Naive thymus-derived CD8-positive, alpha-beta T cell (primary cell): ENCODE measurements at places on chromosomes 1 and 21.

DNA sequence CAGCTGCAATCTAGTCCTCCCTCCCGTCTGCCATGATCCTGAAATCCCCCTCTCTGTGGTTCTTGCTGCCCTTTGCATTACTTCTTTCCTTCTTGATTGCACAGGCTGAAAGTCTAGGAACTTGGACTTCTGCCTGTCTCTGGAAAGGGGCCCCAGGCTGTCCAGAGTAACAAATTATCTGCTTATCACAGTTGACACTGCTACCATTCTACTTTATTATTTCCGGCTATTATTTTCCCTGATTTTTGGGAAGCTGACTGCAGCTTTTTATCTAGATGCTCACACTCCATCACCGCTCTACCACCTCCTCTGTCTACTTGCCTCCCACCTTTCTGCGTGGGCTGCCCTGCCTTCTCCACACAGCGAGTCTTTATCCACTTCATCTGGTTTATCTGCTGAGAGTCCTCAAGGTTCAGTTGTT, 202.1 kb upstream of the PLXNA2 start:
- no peak for DNase-seq

- no peak for DNase-seq
Observed at GRCh38 chr1:96865731-96866685, 144.4 kb downstream of the PTBP2 start.

DNA sequence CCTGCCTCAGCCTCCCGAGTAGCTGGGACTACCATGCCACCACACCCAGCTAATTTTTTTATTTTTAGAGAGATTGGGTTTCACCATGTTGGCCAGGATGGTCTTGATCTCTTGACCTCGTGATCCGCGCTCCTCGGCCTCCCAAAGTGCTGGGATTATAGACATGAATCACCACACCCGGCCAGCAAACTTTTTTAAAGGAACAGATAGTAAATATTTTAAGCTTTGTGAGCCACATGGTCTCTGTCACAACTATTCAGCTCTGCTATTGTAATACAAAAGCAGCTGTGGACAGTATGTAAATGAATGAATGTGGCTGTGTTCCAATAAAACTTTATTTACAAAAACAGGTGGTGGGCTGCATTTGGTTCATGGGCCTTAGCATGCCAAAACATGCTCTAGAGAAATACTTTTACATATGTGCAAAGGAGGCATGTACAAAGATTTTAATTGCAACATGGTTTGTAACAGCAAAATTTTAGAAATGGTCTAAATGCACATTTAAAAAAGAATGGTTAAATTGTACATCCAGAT, 47.0 kb downstream of the CDCP2 start:
- DNase-seq = no peak

DNA sequence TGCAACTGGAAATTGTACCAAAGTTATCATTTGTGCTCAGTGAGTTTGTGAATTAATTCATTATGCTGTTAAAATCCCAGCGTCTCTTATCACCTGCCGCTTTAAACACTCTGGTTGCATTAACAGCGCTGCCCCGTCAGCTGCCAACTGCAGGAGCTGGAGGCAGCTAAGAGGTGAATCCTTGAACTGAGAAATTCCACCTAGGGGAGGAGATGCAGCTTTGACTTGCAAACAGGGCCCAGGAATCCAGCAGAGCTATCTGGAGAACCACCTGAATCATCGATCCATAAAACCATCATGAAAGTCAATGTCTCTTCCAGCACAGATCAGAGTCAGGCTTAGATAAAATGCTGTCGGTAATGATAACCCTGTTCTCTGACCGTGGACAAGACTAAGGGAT, 140.7 kb upstream of the PTBP2 start:
- no peak for DNase-seq

DNA sequence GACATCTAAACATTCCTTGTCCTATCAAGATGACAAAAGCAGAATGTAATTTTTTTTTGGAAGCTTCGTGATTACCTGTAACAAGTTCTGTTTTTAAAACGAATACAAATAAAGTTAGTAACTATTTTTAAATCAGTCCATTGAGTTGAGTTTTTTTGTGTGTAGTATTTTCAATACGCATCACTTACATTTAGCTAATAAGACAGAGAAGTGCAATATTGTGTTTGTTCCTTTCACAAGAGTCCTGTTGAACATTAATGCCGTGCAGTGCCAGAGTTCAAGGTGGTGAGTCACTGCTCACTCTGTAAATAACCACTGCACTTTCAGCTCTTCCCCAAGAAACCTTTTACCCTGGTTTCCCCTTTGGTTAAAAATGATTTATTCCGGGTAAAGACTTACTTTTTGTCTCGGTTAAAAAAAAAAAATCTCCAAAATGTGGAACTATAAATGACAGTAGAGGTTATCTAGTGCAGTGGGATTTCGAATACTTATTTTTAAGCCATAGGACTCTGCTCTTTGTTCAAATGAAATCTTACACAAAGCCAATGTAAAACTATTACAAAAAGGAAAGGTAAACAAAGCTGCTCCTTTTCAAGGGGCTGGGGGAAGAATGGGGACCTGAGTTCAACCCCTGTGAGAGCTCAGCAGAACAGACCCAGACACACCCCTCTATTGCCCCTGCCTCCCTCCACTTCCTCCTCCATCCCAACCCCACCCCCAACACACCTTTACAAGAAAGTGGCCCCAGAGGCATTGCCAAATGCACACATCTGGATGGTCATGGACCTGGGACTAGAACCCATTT, 14.8 kb upstream of the NCMAP start:
- DNase-seq = no peak
